ENCODE measurements at places on chromosomes 4 and X.

DNA sequence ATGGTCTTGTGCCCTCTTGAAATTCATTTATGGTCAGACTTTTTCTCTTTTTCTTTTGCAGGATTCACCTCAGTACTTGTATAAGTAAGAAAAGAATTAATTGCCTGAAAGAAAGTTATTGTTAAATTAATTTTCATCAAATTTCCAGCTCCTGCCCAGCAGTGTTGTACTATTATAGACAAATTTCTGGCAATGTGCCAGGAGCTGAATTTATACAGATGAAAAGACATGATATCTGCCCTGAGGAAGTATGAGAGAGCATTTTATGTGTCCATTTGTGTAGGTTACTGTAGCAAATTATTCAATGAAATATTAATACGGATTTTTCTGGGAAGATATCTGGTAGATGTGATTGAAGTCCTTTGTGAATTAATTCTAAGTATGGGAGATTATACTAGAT lies 2371.5 kb upstream of the TENM3 start:
- DNase-seq: no peak

DNA sequence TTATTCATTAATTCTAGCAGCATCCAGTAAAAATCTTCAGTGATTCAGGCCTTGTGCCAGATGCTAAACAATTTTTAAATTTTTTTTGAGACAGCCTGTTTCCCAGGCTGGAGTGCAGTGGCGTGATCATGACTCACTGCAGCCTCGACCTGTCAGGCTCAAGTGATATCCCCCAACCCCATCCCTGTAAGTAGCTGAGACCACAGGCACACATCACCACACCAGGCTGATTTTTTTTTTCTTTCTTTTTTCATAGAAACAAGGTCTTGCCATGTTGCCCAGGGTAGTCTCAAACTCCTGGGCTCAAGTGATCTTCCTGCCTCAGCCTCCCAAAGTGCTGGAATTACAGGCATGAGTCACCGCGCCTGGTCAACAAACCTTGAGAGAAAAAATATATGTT lies 705.5 kb downstream of the ARAP2 start:
- DNase-seq: no peak

DNA sequence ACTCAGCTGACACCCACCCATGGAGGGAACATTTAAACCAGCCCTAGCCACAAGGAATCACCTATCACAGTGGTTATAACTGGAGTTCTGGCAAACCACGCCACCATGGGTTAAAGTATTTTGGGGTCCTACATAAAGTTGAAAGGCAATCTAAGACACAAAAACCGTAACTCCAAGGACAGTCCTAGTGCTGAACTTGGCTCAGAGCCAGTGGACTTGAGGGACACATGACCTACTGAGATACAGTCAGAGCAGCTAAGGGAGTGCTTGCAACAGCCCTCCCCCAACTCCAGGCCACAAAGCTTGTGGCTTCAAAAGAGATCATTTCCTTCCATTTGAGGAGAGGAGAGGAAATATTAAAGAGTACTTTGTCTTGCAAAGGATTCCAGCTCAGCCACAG lies 300.5 kb downstream of the FGF13 start:
- no peak for DNase-seq

DNA sequence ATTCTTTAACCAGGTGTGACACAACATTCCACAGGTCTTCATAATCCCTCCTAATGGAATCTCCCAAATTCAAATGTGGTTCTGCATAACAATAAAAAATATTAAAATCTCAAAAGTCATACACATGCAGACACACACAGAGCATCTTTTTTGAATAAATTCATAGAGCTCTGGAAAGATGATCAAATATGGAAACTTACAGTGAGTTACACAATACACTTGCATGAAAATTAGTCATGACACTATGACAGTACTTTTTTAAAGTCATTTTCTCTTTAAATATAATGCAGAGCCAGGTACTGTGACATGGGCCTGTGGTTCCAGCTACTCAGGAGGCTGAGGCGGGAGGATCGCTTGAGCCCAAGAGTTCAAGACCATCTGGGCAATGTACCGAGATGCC lies 38.9 kb downstream of the DDX60L start:
- no peak for DNase-seq

- DNase-seq: no peak
Measured at GRCh38 chrX:24216037-24216436, 66.5 kb downstream of the ZFX start.

GRCh38 chr4:140995058-140995457 lies 138.2 kb downstream of the RNF150 start:
- no peak for DNase-seq

GRCh38 chr4:41530741-41531140 lies 7.2 kb upstream of the LIMCH1 start:
- no peak for DNase-seq

GRCh38 chr4:2958446-2958845 lies 4.8 kb downstream of the NOP14 start:
- no peak for DNase-seq

DNA sequence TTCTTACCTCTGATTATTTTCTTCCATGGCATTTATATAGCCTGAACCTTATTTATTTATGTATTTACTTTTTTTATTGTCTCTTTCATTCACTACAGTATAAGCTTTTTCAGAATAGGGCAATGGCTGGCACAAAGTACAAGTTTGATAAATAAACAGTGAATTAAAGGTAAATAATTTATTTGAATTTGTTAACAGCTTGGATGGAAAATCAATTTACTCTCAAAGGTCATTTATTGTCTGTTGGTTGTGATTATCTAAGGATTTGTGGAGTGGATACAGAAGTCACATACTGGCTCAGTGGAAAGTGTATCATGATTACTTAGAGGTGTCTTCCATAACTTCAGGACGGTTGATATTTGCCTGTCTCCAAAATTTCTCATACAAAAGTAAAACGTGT lies 2472.9 kb downstream of the PCDH7 start:
- DNase-seq: no peak

GRCh38 chr4:12586242-12587006 lies 897.7 kb downstream of the RAB28 start:
- no peak for DNase-seq

GRCh38 chr4:187302457-187303150 lies 578.9 kb upstream of the FAT1 start:
- DNase-seq: no peak

DNA sequence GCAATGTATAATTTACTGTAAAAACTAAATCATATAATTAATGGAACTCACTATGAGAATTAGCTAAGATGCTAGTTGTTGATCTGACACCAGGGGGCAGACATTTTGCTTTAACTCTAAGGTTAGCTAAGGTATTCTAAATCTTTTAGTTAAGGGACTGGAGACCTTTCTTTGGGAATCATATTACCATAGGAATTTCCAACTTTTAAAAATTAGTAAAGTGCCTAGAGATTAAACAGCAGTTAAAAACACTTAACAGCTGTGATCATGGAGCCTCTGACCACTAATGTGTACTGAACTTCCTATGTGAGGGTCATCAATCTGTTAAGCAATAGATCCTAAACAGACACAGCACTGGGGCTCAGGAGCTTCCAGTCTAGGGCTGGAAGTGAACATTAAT lies 226.6 kb downstream of the NSUN7 start:
- DNase-seq: no peak

- no peak for DNase-seq
Measured at GRCh38 chr4:173769568-173769967, 239.5 kb upstream of the HAND2 start.

DNA sequence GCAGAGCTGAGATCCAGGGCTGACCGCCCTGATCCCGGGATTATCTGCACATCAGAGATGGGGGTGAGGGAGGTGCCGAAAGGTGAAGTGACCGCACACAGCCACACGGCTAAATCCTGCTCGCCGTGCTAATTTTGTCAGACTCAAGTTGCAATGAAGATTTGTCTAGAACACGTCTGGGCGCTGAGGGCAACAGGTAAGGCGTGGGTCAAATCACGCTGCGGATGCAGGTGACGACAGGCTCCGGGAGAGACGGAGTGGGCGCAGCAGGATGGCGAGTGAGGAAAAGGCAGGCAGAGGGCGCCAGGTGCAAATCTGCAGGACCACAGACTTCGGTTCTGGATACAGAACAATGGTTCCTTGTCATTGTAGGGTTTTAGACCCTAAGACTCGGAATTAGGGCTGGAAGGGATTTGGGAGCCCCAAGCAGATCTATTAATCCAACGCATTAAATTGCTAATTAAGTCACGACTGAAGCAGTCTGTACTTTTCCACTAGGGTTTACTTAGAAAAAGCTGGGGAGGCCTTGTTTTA lies 1.9 kb upstream of the TBC1D14 start:
- DNase-seq: no peak

DNA sequence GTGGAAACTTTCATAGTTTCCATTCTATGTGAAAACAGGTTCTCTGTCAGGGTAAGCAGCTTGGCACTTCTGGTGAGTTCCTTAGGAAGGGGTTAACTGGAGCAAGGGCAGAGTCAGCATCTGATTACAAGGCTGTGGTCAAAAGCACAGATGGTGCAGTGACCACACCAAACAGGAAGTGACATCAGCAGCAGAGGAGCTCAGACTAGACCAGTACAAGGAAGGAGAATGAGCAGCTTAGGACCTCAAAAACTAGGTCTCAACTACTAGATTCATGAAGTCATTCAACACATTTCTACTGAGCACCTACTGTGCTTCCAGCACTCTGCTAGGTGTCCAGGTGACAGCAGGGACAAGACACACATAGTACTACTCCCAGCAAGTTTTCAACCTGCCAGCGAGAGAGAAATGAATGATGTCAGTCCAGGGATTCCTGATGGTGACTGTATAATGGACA lies 130.2 kb downstream of the AMELX start:
- no peak for DNase-seq

DNA sequence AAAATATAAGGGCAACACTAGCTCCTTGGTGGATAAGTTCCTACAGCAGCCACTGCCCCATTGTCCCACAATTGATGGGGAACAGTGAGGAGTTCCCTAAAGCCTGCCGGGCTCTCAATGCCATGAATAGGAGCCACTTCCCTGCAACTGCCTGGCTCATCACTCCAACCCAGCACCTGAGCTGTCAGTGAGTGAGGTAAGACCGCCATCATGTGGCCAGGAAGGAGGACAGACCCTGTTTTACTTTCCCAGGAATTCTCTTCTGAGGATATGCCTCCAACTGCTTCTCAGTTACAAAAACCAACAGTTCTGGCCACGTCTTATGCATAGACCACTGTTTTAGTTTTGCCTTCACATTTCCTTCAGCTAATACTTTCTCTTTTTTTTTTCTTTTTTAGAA lies 45.5 kb downstream of the SRPX start:
- no peak for DNase-seq

DNA sequence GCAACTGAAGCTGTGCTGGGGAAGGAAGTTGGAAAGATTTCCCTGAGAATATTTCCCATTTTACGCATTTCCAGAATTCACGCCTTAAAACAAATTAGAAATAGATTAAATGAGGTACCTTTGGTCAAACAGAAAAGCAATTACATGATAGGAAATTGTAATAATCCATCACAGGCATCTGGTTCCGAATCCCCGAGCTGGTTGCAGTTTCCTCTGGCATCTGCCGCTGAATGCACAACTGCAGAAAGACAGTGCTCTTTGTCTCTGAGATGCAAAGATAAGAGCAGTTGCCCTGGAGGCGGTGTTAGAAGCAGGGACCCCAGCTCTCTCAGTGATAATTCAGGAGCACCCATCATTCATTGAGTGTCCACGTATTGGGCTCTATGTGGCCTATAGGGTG lies 224.4 kb downstream of the LDB2 start:
- no peak for DNase-seq

DNA sequence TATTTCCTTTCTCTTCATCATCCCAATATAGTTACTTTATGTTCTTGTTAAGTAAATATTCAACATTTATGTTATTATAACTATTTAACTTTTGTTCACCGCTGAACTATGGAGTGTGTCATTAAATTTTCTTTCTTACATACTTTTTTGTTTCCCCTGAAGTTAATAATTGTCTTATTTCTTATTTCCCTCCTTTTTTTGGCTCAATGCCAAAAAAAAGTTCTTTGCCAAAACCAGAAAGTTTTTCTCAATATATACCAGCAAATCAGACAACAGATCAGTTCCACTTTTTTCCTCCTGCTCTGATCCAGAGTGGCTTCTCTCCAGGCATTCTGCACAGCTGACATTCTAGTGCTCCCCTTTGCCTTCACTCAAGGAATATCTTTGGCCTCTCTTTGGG lies 187.0 kb upstream of the PPARGC1A start:
- no peak for DNase-seq

GRCh38 chr4:6819295-6819694 lies 36.8 kb downstream of the KIAA0232 start:
- DNase-seq: no peak

- DNase-seq: no peak
Measured at GRCh38 chr4:99847362-99847976, 30.8 kb downstream of the DAPP1 start.

DNA sequence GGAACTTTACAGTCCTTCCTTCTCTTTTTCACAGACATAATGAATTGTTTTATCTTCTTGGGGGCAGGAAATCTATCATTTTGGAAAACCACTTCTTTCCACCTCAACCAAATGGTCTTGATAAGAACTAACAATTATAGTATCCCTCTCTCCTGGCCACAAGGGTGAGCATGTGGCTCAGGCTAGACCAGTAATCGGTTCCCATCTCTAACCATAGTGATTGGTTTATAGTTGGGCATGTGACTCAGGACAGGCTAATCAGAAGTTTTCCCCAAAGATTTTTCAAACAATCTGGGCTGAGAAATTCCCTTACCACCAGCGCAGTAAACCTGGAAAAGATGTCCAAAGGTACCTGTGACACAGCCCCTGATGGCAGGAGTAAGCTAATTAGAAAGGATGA lies 4.0 kb upstream of the CXorf66 start:
- no peak for DNase-seq

- no peak for DNase-seq
Measured at GRCh38 chr4:109801895-109802319, at the start of gene CFI. TSS of gene CFI (minus strand) at chr4:109801999. CDS start at chr4:109801971, 28 bp downstream.

DNA sequence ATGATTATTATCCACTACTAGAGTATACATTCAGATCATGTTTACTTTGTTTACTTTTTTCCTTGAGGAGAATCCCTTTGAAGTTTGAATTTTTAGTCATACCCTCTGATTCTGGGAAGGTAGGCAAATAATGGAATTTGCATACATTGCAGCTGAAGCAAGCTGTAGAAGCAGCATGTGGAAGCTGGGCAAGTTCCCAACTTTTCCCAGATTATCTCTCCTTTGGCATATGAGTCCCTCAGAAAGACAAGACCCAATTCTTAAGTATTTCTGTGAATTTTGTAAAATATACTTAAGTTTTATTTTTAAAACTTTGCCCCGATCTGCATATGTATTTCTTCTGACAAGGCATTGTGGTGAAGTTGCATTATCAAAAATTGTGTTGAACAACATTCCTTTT lies 94.9 kb downstream of the CNKSR2 start:
- no peak for DNase-seq

DNA sequence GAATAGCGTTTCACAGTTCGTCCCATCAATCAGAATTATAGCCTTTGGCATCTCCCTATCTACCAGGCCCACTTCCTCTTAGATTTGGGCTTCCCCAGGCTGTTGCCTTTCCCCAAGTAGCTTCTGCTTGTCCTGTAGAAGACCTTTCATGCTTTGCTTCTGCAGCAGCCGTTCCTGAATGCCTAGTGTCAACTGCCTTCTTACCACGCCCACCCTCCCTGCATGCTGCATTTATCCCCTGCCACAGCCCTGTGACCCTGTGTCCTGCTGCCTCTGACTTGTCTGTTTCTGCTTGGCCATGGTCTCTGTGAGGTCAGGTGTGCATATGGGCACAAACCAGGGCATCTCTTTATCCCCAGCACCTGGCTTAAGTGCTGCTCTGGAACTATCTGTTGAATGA lies 56.3 kb downstream of the HTT start:
- DNase-seq: no peak

Measured in vagina (tissue), 2 donors.